ENCODE measurements at places on chromosomes 4 and X.

- no peak for DNase-seq
Observed at GRCh38 chr4:109708435-109708834, 5.2 kb upstream of the CASP6 start.

GRCh38 chr4:48804584-48805301, 24.7 kb upstream of the FRYL start:
- DNase-seq, result no peak

GRCh38 chrX:136065044-136065671, 79.9 kb downstream of the SLC9A6 start:
- no peak for DNase-seq

- no peak for DNase-seq
Observed at GRCh38 chr4:95198961-95199360, 349.8 kb downstream of the UNC5C start.

DNA sequence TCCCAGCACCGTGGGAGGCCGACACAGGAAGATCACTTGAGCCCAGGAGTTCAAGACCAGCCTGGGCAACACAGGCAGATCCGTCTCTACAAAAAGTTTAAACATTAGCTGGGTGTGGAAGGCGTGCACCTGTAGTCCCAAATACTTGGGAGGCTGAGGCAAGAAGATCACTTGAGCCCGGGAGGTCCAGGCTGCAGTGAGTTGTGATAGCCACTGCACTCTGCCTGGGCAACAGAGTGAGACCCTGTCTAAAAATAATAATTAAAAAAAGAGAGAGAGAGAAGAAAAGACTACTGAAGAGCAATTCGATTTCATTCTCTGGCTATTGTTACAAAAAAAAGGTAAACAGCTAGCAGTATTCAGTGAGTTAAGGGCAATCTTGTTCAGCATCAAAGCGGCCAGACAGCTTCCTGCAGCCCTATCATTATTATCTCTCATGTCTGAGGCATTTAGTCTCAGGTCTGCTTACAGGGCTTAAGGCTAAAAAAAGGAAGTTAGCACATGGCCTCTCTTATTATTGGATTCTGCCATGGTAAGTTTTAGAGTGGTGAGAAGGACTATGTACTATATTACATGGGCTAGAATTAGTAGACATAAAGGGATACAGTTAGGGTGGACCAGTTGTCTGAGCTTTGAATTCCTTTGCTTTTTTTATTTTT, 37.9 kb downstream of the ARHGEF6 start:
- no peak for DNase-seq

GRCh38 chrX:102599951-102600579, 750 bp downstream of the ARMCX5 start:
- no peak for DNase-seq

DNA sequence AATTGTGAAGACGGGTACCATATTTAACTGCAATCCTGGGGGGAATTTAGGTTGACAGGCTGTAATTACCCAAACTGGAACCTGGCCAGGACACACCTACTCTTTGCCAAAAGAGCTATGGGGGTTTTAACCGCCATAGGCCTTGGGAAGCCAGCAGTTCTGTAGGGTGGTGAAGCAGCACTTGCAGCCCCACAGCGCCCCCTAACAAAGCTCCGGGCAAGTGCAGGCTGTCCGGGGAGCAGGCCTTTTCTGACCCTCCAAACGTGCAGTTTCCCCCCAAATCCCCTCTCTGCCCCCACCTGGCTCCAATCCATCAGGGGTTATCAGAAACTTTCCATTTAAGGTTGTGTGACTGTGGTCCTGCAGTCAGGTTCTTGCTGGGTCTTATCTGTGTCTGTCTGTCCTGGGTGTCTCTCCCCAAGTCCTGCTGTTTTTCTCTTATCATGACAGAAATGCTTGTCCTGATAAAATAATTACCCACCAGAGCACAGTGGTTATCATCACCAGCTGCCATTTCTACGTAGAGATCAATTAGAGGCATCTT, 350.9 kb downstream of the MID1IP1 start:
- no peak for DNase-seq

GRCh38 chr4:177400030-177400429, 42.2 kb downstream of the AGA start:
- no peak for DNase-seq

GRCh38 chr4:15809466-15809865, 31.3 kb downstream of the CD38 start:
- DNase-seq, result no peak

DNA sequence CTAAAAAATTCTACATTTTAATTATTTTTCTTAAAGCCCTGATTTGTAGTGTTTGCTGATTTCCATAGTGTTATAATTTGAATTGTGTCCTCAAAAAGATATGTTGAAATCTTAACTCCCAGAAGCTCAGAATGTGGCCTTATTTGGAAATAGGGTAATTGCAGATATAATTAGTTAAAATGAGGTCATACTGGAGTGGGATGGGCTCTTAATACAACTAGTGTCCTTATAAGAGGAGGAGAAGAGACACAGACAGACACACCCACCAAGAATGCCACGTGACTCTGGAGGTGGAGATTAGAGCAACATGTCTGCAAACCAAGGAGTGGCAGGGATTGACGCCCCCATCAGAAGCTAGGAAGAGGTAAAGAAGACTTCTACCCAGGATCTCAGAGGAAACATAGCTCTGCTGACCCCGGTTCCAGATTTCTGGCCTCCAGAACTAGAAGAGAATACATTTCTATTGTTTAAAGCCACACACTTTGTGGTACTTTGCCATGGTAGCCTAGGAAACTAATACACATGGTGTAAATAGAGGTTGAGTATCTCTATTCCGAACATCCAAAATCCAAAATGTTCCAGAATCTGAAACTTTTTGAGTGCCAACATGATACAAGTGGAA, 70.5 kb upstream of the IRF2 start:
- DNase-seq, result no peak

GRCh38 chr4:141660880-141661279, 24.5 kb downstream of the IL15 start:
- no peak for DNase-seq

DNA sequence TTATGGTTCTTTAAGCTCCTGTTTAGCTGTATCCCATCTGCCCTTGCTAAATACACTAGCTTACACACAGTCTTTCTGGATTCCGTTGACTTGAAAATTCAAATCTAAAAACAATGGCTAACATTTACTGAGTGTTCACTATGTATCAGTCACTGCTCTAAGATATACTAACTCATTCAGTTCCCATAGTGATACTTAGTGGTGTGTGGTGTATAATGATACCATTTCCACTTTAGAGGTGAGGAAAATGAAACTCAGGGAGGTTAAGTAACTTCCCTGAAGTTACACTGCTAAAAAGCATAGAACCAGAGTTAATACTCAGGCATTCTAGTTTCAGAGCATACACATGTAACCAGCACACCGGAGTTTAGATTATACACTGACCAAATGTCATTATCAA, 762.0 kb downstream of the GRID2 start:
- DNase-seq, result no peak

- DNase-seq, result no peak
Observed at GRCh38 chr4:19358015-19358414, 893.7 kb upstream of the SLIT2 start.

GRCh38 chr4:174496631-174497432, 25.5 kb downstream of the HPGD start:
- DNase-seq, result no peak

- DNase-seq, result no peak
Observed at GRCh38 chr4:79993476-79993875, 79.6 kb downstream of the ANTXR2 start.

DNA sequence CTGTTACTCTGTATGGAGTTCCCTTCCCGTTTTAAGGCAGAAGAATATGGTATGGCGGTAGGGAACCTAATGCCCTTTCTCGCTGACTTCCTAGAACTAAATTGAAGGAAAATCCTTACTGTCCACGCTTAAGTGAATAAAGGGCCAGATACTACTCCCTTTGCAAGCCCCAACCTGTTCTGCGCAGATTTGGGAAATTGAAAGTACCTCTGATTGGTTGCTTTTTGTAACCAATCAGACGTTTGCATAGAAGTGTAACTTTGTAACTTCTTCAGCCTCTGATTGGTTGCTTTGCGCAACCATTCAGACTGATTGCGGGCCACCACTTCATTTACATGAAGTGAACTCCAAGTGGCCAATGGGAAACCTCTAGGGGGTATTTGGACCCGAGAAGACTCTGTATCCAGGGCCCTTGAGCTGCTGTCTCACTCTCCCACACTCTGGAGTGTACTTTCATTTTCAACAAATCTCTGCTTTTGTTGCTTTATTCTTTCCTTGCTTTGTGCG, 1.2 kb upstream of the TMEM33 start:
- no peak for DNase-seq

DNA sequence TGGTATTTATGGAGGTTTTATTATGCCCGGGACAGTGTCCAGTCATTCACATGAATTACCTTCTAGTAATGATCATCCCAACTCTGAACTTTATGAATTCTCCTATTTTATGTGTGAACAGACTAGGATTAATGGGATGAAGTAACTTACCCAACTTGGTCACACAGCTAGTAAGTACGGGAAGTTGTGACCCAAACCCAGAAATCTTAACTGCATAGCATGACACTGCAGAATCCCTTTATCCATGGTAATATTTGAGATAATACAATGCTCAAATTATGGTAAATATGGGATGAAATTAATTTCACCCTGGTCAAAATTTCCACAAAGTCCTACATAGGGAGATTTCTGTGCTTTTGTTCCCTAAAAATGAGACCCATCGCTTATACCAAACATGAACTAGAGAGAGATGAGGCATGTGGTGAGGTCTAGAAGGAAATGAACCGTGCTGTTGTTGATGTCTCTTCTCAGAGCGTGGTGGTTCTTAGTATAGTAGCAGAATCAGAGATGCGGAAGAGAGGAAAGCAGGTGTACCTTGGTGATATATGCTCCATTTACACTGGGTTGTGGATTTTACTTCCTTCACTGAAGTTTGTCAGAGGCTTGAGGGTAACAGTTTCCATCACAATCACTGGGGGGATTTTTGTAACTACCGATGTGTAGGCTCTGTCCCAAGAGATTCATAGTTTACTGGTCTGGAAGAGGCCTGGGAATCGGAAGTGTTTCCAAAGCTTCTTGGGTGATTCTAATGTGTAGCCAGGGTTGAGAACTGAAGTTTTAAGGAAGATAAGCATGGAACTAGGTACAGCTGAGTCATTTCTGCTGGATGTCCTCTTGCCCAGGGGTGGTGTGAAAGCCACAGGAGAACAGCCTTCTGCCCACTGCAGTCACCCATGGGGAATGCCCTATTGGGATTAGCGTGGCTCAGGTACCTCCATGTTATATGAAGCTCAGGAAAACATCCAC, 30.2 kb upstream of the FAM9C start:
- no peak for DNase-seq

DNA sequence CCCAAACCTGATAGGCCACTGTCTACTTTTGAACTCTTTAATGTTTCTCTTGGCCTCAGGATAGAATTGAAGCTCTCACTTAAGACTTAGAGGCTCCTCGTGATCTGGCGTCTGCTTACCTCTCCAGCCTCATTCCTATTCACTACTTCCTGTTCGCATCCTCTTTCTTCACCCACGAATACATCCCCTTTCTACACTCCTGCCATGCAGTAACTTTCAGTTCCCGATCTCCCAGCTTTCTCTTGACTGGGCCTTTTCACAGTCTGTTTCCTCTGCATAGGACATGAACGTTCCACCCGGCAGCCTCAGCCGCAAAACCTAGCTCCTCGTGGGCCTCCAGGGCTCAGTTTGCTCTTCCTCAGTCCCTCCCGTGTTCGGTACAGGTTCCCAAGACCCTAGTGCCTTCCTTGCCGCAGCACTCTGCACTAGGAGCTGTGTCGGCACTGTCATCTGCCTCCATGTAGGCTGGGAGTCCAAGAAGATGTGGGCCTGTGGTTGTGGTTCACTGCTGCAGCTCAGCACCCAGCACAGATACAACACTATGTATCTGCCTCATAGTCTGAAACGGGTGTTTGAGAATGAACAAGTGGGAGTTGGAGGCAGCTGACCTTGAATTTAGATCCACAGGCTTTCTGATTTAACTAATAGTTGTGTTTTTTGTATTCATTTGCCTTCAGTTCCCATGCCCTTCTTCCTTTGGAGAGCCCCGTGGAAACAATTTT, 15.8 kb downstream of the RPL39 start:
- no peak for DNase-seq

DNA sequence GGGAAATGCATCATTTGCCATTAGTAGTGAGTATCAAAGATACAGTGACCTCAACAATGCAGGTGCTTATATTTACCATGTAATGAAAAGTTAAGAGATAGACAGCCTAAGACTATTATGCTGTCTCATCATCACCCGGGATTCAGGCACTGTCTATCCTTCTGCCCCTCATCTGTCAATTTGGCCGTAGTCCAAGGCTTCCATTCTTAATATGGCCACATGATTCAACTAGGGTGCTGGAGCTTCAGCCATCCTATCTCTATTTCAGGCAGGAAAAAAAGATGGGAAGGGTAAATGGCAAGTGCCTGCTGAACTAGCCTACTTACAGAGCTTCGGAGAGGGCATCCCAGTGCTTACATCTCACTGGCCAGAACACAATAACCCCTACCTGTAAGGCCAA, 196.7 kb upstream of the LNX1 start:
- no peak for DNase-seq

GRCh38 chr4:180057891-180058671, 2185.1 kb upstream of the TENM3 start:
- no peak for DNase-seq

GRCh38 chr4:11019451-11020240, 335.1 kb upstream of the CLNK start:
- no peak for DNase-seq

- DNase-seq, result peak; percentile 12
Observed at GRCh38 chr4:127782275-127783025, at the start of gene HSPA4L. Gene HSPA4L, plus strand, starts transcription at chr4:127782322. Its CDS starts 229 bp downstream, at chr4:127782551.

- DNase-seq, result no peak
Observed at GRCh38 chr4:157961229-157961990, 211.4 kb downstream of the GASK1B start.

- no peak for DNase-seq
Observed at GRCh38 chr4:133719098-133719497, 482.5 kb downstream of the PABPC4L start.

DNA sequence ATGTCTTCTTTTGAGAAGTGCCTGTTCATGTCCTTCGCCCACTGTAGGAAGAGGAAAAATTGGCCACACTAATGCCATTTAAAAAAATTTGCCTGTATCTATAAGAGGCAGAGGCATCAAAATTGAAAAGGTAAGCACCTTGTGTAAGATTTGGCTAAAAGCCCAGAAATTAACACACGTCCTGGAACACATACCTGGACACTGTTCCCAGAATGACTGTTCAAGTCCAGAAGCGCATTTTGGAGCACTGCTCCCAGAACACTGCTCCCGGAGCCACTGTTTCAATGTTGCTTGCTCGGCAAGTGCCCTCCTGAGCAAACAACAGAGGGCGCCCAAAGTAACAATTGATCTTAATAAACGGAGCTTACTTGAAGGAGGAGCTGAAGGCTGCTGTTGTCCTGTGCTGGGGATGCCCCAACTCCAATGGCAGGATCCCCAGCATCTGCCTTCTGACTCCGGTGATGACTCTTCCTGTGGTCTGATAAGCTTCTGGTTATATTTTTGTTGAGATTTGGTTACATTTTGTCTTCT, 1958.6 kb downstream of the C4orf33 start:
- no peak for DNase-seq

DNA sequence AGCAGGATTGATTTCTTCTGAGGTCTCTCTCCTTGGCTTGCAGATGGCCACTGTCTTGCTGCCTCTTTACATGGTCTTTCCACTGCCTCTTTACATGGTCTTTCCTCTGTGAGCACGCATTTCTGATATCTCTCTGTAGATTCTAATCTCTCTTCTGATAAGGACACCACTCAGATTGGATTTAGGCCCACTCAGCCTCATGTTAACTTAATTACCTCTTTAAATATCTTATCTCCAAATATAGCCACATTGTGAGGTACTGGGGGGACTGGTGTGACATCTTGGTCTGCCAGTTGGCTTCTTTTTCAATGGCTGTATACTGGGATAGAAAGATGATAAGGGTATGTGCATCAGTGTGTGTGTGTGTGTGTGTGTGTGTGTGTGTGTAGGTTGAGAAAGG, 153.7 kb downstream of the AWAT2 start:
- DNase-seq, result no peak
